CD4-positive, alpha-beta T cell treated with Interleukin-2 at 100 ng/mL for 4 hours (primary cell): ENCODE measurements at places on chromosomes 2 and 18.
A peak's percentile ranks its signal among the peaks of the same experiment; 100 is the strongest.

DNA sequence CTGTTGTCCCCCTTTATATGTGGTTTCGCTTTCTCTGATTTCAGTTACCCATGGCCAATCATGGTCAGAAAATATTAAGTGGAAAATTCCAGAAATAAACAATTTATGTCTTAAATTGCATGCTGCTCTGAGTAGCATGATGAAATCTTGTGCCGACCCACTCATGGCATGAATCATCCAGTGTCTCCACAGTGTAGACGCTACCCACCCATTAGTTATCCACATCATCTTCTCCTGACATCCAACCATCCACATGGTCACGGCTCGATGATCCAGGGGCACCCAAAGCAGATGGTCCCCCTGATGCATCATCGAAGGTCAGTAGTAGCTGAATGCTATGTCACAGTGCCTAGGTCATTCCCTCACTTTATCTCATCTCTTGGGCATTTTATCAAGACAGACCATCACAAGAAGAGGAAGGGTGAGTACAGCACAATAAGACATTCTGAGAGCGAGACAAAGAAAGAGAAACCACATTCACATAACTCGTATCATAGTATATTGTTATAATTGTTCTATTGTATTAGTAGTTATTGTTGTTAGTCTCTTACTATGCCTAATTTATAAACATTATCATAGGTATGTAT lies 44.1 kb upstream of the ACKR3 start:
- DNase-seq, result no peak

DNA sequence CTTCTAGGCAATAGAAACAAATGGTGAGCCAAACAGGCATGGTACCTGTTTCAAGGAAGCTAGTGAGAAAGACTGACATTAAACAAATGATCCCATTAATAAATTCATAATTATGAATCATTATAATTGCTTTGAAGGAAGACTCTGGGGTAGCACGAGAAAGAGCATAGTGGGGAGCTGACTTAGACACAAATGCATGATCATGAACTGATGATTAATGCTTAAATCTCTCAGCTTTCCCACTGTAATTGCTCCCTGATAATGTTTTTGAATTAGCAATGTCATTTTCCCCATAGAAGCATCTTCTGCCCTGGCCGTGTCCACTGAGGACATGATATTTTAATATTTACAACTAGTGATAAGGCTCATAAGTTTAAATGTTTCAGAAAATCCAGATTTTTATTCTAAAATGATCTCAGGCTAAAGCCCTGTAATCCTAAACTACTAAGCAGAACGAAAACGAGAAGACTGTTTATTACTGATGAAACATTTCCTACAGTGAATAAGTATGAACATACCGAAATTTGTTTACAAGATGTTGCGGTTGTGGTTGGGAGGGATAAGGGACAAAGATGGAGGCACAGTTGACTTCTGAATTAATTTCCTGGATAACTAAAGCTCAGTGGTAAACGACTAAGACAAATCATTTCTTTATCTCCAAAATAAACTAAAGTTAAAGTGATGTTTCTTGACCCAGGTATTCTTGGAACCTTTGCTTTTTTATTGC lies 47.3 kb upstream of the TACR1 start:
- no peak for DNase-seq

- no peak for DNase-seq
Measured at GRCh38 chr2:33704406-33704855, 105.3 kb upstream of the FAM98A start.

DNA sequence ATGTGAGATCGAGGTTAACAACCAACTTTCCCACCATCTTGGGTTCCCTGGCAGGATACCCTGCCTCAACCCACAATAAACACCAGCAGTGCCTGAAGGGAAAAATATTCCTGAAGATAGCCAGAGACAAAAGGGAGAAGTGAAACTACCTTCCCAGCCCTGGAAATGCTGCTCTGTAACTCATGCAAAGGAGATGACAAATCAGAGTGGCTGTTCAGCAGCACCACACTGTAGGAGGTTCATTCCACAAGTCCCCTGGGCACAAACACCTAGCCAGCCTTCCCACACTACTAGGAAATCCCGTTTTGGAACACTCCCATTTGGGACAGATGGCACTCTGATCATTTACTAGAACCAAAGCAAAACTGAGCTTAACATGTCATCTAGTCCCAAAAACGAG lies 190.7 kb upstream of the RBBP8 start:
- no peak for DNase-seq

DNA sequence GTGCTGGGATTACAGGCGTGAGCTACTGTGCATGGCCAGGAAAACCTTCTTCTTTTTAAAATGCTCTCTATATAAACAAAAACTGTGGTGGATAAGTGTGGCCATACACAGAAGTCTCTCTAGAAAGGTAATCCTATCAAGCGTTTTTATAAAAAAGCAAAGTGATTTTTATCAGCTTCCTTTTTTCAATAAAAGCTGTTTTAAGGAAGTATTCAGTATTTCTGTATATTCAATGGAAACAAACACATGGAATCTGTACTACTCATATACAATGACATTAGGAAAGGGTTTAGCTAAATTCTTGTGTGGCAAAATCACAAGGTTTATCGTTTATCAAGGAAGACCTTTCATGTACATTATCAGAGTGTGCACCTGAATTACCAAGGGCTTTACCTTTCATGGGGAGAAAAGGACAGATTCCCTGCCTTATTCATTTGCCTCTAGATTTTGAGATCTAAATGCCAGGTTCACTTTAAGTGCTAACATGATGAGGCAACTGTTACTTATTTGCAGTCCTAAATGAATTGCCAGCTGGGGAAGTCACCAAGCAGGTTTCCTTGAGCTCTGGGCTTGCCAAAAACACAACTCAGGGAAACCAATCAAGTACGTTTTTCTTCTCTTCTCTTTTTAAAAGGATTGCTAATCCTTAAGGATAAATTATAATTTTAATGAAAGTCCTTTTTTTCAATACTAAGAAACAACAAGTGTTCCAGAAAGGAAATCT lies 70.8 kb downstream of the RTN4 start:
- no peak for DNase-seq

- no peak for DNase-seq
Measured at GRCh38 chr2:154794406-154794805, 95.9 kb downstream of the KCNJ3 start.

DNA sequence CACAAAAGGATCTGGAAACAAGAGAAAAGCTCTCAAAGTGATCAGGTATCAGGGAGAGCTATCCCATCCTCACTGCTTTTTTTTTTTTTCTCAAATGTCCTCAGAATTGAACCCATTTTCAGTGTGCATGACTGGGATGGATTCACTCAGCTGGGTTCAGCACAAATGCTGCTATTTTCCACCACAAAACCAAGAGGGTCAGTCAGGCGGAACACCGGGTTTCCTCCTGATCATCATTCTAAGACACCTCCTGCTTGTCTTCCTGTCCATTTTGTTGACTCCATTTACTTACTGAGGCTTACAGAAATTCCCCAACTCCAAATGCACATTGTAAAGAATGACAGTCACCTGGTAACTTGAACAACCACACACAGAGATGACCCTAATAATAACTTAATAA lies 39.9 kb downstream of the CYRIA start:
- DNase-seq, result no peak

DNA sequence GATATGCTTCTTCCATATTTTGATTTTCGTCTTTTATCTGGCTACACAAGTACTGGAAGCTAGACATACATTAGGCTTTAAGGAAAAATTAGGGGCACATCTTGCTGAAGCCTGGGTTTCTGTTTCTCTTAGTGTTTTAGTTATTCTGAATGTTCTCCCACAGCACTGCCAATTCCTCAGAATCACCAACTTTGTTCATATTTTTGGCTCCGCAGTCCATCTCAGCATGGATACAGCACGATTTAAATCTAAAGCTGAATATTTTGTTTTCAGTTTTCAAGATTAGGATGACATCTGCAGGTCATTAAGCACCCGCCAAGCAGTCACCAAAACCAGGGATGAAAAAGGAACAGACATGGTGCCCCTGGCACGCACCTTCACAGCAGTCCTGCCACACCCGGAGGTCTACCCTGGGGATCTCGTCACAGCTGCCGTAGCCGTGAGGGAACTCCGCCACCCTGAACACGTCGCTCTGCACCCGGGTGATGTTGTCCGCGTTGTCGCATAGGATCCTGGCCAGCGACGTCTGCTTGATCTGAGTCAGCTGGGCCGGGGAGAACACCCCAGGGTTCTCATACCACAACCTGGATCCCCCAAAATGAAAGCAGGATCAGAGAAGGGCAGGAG lies 101.2 kb downstream of the PXDN start:
- DNase-seq, result no peak

DNA sequence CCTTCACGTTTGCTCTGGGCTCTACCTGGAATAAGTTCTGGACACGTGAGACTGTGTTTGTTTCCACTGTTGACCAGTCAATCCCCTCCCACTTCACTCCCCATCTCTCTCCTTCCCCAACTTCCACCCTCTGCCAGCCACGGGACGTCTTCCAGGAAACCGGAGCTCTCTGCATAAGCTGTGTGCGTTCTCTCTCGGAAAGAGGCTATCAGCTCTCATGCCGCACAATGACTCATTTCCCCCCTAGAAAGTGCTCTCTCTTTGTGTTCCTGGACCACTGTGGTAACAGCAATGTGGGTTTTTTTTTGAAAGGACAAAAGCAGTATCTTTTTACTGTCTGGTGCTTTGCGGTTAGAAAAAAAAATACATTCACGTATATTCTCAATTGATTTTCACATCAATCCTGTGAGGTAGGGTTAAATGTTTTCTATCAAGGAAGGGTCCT lies 10.2 kb downstream of the PROKR1 start:
- DNase-seq, result peak; percentile 60

DNA sequence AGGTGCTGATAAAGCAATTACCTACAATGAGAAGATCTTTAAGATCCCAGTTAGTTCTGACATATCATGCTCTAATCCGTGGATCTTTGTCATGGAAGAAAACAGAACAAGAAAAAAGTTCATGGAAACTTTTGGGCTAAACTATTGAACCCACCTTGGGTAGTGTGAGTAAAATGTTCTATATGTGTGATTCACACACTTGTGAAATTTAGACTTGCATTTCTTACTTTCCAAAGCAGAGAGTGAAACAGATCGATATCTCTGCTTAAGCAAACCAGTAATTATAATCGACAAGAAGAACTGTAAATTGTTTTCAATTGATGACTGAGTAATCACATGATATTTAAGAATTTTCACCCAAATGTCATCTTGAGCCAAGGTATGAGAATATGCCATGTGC lies 214.2 kb downstream of the HRH4 start:
- no peak for DNase-seq

DNA sequence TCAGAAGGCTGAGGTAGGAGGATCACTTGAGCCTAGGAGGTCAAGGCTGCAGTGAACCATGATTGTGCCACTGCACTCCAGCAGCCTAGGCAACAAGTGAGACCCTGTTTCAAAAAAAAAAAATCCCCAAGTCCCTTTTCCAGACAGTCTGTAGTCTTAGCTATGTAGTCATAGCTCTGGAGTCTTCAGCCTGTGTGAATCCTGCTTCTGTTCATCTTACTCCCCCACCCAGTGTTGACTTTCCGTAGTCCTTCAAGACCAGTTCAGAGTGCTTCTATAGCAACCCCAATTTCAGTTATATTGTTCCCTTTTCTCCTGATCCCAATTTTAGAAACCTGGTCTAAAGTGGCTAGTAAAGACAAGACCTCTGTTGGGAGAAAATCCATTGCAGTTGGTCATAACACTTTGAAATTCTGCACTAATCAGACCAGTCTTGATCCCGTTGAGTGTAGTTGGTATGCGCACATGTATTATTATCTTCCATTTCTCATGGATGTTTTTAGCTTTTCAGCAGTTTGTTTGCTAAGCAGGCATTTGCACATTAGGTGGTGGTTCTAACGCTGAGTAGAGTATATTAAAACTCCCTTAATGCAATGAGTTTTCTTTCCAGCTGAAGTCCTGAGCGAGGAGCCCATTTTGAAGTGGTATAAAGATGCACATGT lies 9.0 kb downstream of the BZW1 start:
- no peak for DNase-seq

GRCh38 chr2:168978461-168978861 lies 52.7 kb downstream of the ABCB11 start:
- DNase-seq, result no peak
